GM19239 (cell line): ENCODE measurements at places on chromosomes 4 and X.

DNA sequence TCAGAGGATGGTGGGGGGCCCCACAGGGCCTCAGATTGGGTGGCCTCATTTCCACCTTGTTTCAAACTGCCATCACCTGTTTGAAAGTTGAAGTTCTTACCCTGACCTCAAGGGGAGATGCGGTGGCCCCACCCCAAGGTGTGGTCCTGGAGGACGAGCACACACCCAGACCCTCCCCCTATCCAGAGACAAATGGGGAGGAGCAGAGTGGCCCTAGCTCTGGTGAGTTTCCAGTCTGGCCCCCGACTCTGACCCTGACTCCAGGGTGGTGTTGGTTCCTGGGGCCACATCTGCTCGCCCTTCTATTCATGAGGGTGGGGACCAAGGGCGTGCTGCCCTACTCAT, 36.3 kb upstream of the ADRA2C start:
- DNase-seq = no peak

DNA sequence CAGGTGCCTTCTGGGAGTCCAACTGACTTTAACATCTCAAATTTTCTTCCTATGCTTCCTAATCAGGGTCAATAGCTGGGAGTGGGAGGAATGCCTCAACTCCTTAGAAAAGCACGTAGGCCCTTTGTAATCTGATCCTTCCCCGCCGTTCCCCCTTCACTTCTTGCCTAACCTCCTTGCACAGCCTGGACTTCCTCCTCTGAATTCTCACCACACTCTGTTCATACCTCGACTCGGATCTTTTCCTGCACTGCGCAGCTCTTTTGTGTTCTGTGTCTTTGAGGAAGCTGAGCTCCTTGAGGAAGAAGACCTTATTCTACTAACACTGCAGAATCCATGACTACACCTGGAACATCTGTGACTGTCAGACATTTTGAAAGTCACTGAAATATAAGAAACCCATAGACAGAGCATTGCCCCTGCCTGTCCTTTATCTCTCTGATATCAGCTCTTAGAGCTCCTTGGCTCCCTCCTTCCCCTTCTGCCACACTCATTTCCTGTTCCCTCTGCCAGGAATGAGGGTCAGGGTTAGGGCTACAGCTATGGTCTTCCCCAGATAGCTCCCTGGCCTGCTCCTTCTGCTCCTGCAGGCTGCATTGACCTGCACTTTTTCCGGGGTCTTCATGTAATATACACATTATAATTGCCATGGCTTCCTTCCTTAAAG, 140.2 kb upstream of the LDB2 start:
- no peak for DNase-seq

GRCh38 chr4:168945291-168945690, 64.8 kb downstream of the CBR4 start:
- no peak for DNase-seq

GRCh38 chrX:16882169-16882568, 12.0 kb upstream of the RBBP7 start:
- DNase-seq = no peak

DNA sequence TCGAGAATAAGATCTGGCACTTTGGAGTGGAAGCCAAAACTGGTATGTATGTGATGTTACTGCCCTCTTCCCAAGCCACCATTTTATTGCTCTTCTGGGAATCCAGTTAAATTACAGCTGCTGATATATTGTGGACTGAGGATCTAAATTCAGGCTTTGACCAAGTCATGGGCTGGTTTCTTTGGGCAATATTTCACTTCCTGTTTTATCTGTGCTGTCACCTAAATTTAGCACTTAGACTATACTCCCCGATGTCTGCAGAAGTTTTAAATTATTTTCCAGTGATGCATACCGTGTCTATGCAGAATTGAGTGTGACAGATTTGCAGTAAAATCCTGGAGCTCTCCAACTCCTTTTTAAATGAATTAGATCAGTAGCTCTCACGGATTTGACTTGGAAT, 100.0 kb downstream of the TEX13A start:
- no peak for DNase-seq

DNA sequence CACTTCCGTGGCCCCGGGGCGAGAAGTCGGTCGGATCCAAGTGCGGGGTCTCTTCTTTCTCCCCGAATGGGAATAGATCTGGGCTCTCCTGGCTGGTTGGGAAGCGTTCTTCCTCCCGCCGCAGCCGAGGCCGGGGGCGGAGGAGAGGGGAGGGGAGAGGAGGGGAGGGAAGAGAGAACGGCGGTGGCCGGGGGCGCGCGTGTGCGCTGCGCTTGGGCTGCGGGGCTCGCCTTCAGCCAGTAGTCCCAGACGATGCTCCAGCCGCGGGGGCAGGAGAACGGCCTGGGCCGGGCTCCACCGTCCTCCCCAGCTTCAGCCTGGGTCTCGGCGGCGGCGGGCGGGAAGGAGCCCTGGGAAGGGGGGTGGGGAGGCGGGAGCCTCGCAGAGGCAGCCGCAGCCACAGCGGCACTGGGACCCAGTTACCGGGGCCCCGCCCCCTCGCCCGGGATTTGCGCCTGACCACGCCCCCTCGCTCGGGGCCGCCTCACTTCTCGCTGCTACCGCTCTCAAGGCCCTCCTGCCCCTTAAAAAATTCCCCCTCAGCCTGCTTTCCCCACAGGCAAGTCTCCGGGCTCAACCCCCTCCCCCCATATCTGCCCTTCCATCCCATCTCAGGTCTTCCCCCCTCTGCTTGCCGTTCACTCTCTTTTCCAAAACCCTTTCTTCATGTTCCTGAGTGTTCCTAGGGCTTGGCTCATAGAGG, at the start of gene FGD1:
Gene FGD1, minus strand, starts transcription at position 421 of the 703 bp plus-strand sequence. CDS start 802 bp downstream, outside the sequence.
- peak; percentile 38 for DNase-seq

GRCh38 chr4:46993075-46994006, at the start of gene GABRA4:
Gene GABRA4 (minus strand): TSS chr4:46993581. CDS start chr4:46993424, 157 bp downstream.
- no peak for DNase-seq

- no peak for DNase-seq
These were observed 13.9 kb upstream of the MPP1 start for GRCh38 chrX:154818916-154819770.

DNA sequence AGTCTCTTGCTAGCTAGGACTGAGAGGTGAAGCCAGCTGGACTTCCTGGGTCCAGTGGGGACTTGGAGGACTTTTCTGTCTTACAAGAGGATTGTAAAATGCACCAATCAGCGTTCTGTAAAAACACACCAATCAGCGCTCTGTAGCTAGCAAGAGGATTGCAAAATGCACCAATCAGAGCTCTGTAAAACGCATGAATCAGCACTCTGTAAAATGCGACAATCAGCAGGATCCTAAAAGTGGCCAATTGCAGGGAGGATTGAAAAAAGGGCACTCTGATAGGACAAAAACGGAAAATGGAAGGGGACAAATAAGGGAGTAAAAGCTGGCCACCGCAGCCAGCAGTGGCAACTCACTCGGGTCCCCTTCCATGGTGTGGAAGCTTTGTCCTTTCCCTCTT, 65.6 kb upstream of the DUSP21 start:
- no peak for DNase-seq

GRCh38 chrX:41607264-41607832, 81.4 kb upstream of the GPR34 start:
- DNase-seq = no peak

DNA sequence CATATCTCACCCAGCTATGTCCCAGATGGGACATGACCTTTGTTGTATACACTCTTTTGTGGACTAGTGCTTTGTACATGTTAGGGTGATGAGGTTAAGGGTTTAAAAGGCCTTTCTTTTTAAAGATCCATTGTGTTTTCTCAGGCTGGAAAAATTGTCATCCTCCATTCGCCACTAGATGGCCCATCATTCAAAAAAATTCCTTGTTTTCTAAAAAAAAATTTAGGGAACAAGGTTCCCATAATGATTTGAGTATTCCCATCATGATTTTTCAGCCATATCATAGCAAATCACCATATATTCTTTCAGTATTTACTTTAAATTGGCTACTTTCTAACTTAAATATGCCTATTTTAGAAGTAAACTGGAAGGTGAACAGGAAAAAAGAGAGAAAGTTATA, 91.9 kb upstream of the TMEM164 start:
- no peak for DNase-seq

- no peak for DNase-seq
These were observed 78.7 kb upstream of the ZNF518B start for GRCh38 chr4:10535912-10536311.

- no peak for DNase-seq
These were observed 237.9 kb downstream of the ARHGAP10 start for GRCh38 chr4:147969573-147970385.

GRCh38 chr4:5863461-5864113, 29.3 kb downstream of the CRMP1 start:
- no peak for DNase-seq

DNA sequence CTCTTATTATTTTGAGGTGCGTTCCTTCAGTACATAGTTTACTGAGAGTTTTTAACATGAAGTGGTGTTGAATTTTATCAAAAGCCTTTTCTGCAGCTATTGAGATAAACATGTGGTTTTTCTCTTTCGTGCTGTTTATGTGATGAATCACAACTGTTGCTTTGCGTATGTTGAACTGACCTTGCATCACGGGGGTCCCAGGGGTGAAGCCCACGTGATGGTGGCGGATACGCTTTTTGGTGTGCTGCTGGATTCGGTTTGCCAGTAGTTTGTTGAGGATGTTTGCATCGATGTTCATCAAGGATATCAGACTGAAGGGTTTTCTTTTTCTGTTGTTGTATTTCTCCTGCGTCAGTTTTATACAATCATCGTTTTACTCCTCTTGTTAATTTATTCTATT, 4.6 kb upstream of the H2BW1 start:
- no peak for DNase-seq

DNA sequence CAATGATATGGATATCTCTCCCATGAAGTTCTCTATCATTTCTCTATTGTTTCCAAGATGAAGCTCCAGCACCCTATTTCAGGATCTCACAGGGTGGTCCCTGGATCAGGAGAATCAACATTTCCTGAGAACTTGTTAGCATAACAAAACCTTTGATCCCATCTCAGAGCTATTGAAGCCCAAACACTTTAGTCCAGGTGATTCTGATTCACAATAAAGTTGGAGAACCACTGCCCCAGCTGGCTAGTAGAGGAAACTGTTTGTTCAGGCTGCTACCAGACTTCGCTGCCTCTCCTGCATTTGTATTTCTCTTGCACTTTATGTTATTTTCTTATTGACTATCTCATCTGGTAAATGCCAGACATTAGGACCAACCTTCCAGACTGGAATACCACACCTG, 65.4 kb downstream of the CEP44 start:
- DNase-seq = no peak

GRCh38 chr4:67885762-67886161, 2.0 kb upstream of the TMPRSS11D start:
- no peak for DNase-seq

DNA sequence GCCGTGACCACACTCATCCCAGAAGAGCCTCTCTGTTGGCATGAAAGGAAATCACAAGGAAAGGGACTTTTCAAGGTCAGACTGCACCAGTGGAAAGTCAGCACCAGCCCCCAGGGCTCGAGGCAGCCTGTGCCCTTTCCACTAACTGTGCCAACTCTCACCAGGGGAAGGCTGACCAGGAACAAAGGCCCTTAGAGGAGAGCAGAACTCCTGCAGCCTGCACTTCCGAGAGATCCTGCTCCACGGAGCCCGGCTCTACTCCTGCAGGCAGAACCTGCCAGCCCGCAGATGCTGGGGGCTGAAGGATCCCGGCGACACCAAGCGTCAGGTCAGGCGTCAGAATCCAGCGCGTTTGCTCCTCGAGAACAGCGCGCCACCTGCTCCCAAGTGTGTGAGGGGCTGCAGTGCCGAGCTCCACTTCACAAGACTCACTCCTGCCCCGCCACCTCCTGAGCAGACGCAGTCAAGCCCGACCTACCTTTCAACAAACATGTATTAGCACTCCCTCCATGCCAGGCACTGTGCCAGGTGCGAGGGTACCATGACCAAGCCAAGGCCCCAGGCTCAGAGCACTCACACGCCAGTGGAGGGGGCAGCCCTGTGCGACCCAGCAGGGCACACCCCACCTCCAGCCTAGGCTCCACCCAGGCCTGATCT, 13.6 kb upstream of the HELT start:
- no peak for DNase-seq

- DNase-seq = no peak
These were observed 15.2 kb upstream of the GTPBP6 start for GRCh38 chrX:333611-334311.

DNA sequence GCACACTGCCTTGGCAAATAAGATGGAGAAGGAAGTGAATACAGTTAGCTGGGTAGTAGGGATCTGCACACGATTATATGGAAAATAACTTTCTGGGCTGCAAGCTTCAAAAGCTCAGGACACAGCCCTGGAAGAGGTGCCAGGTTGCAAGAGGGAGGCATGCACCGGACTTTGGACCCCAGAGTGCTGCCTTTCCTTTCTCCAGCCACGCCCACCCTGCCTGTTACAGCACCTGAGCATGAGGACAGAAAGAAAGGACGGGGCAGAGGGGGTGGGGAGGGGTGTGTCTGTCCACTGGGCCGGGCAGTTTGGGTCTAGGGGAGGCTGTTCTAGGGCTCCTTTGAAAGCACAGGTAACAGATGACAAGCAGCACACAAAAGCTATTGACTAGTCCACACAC, 152.8 kb downstream of the ENPP6 start:
- no peak for DNase-seq

- no peak for DNase-seq
These were observed 1477.8 kb downstream of the C4orf33 start for GRCh38 chr4:130573742-130574141.

GRCh38 chrX:108165383-108166111, 74.0 kb downstream of the ATG4A start:
- DNase-seq = no peak

- no peak for DNase-seq
These were observed 126.9 kb downstream of the CBLL2 start for GRCh38 chrX:22399437-22400192.

GRCh38 chr4:92447255-92447905, 143.6 kb downstream of the GRID2 start:
- DNase-seq = no peak

- DNase-seq = no peak
These were observed 157.8 kb downstream of the DHX15 start for GRCh38 chr4:24426557-24426956.

DNA sequence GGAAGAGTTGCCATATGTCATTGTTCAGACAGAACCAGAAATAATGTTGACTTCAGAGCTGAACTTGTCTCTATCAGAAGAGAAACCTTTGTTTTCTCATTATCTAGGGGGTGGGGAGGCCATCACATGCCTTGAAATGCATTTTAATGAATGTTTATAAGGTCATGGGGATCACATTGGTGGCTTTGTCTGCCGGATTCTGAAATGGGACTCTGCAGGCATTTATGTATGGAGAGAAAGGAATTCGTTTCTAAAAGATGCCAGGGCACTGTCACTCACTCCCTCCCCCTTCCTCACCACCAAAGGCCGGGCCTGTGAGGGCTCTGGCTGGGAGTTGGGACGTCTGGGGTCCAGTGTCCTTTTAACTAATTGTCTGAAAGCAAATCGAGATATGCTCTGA, 102.2 kb downstream of the MAMLD1 start:
- DNase-seq = no peak

- no peak for DNase-seq
These were observed 109.9 kb downstream of the RAPGEF2 start for GRCh38 chr4:159212675-159213293.

- no peak for DNase-seq
These were observed 164.4 kb downstream of the CXXC4 start for GRCh38 chr4:104330125-104330905.

- no peak for DNase-seq
These were observed 6.7 kb downstream of the ARAP2 start for GRCh38 chr4:36237366-36238313.
